ENCODE measurements at places on chromosomes 1 and 21.

- no peak overlapping the region for H3K27ac ChIP-seq
- H3K4me1 ChIP-seq, result no peaks in the 10 kb centered on the region
- H3K27me3 ChIP-seq, result no peaks in the 10 kb centered on the region
Observed at GRCh38 chr1:10299151-10299550, 88.8 kb downstream of the KIF1B start.

- H3K4me1 ChIP-seq, result peaks cover 17% of the 10 kb centered on the region
- no peaks in the 10 kb centered on the region for H3K27me3 ChIP-seq
- H3K36me3 ChIP-seq, result no peaks in the 10 kb centered on the region
- no peak overlapping the region for H3K27ac ChIP-seq
- H3K4me3 ChIP-seq, result no peak overlapping the region
- no peak for DNase-seq
Observed at GRCh38 chr21:38268864-38269575, 12.2 kb downstream of the KCNJ15 start.

DNA sequence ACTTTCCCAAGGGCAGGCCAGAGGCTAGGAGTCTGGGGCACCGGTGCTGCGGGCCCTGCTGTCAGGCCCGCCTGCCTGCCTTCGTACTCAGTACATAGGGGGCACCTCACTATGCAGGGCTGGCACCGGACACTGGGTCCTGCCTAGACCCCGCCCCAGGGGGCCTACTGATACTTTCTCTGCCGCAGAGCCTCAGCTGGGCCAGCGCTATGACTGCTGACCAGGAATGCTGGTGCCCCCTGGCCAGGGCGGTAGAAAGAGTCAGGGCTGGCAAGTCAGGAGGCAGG is 128.7 kb upstream of the VAMP3 start:
- no peak overlapping the region for H3K27ac ChIP-seq
- no peaks in the 10 kb centered on the region for H3K36me3 ChIP-seq
- H3K4me1 ChIP-seq, result no peaks in the 10 kb centered on the region
- H3K27me3 ChIP-seq, result no peaks in the 10 kb centered on the region

GRCh38 chr1:2459757-2460156 is 16.3 kb upstream of the PLCH2 start:
- no peak overlapping the region for H3K27ac ChIP-seq
- H3K4me1 ChIP-seq, result no peaks in the 10 kb centered on the region

GRCh38 chr1:186535388-186536133 is 74.6 kb upstream of the PDC start:
- H3K27me3 ChIP-seq, result no peaks in the 10 kb centered on the region
- no peak overlapping the region for H3K4me3 ChIP-seq
- no peak for DNase-seq
- no peaks in the 10 kb centered on the region for H3K4me1 ChIP-seq

DNA sequence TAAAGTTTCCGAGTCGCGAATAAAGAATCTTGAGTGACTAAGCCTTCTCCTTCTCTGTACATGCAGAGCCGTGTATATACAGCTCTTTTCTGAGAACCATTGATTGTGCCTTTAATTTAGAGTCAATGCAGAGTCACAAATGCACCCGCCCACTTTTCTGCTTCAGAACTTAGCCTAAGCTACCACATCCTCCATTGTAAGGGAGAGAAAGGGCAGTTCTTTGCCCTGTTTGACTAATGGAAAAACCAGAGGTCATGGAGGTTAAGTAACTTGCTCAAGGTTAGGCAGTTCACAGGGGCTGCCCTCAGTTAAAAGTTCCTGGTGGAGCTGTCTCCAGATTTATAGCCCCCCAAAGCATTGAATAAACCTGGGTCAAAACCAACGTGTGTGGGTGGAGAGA is 139.6 kb downstream of the TOMM20 start:
- no peaks in the 10 kb centered on the region for H3K36me3 ChIP-seq
- H3K27me3 ChIP-seq, result no peaks in the 10 kb centered on the region
- peak overlapping the region; percentile 99 for H3K27ac ChIP-seq
- no peak for DNase-seq
- H3K4me1 ChIP-seq, result peaks cover 36% of the 10 kb centered on the region

GRCh38 chr1:226033991-226034390 is 28.5 kb upstream of the H3-3A start:
- no peaks in the 10 kb centered on the region for H3K27me3 ChIP-seq
- H3K4me1 ChIP-seq, result no peaks in the 10 kb centered on the region
- no peaks in the 10 kb centered on the region for H3K36me3 ChIP-seq
- peak overlapping the region; percentile 66 for H3K27ac ChIP-seq
- H3K4me3 ChIP-seq, result no peak overlapping the region

DNA sequence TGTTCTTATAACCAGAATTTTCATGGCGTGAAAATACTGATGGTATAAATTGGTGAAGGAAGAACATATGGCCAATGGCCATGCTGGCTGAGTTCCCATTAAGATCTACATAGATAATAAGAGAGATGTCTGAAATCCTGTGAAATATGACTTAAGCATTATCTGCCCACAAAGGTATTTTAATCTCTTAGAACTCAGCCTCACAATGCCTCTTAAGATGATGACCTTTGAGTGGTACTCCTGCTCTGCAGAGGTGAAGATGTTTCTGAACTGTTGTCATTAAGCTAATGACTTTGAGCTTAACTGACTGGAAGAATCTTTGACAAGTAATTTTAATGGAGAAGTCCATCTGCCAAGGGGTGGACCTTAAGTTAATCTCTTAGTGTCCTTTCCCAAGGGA is 148.7 kb downstream of the ZNF326 start:
- H3K4me1 ChIP-seq, result no peaks in the 10 kb centered on the region
- no peak overlapping the region for H3K4me3 ChIP-seq
- H3K36me3 ChIP-seq, result no peaks in the 10 kb centered on the region
- no peak overlapping the region for H3K27ac ChIP-seq
- H3K27me3 ChIP-seq, result no peaks in the 10 kb centered on the region

- H3K36me3 ChIP-seq, result peaks cover 68% of the 10 kb centered on the region
- H3K27ac ChIP-seq, result no peak overlapping the region
- DNase-seq, result no peak
Observed at GRCh38 chr1:23751050-23751814, 8.0 kb downstream of the ELOA start.

DNA sequence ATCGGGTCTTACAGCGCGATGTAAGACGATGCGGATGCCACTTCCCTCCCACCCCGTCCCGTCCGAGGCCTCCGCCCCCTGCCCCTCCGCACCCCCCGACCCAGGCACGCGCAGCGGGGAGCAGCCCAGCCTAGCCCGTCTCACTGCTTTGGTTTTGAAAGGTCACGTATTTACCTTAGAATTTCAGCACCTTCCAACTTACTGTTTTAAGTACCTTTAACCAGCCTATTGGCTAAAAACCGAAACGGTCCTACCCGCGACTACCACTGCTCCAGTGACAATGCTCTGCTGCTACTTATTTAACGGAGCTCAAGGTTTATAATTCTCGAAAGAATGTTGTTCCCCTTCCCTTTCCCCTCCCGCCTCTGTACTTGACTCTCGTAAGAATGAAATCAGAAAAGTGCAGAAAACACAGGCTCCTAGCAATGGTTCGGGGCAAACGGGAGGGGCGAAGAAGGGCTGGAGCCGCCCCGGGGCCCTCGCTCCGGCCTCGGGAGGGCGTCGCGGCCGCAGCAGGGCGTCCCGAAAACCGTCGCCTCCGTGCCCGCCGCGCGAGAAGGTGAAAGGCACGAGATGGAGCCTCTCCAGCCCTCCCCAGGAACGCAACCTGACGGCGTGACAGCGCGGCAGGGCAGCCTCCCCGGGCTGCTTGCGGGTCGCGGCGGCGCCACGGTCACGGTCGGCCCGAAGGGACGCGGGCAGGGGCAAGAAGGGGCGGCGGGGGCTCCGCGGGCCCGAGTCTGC is 667 bp downstream of the TMEM50B start:
- no peaks in the 10 kb centered on the region for H3K27me3 ChIP-seq
- H3K4me3 ChIP-seq, result peak overlapping the region; percentile 81
- H3K27ac ChIP-seq, result peak overlapping the region; percentile 95

GRCh38 chr1:237851210-237851845 is 39.4 kb downstream of the ZP4 start:
- DNase-seq, result no peak
- H3K27me3 ChIP-seq, result no peaks in the 10 kb centered on the region
- H3K36me3 ChIP-seq, result no peaks in the 10 kb centered on the region
- no peak overlapping the region for H3K27ac ChIP-seq

DNA sequence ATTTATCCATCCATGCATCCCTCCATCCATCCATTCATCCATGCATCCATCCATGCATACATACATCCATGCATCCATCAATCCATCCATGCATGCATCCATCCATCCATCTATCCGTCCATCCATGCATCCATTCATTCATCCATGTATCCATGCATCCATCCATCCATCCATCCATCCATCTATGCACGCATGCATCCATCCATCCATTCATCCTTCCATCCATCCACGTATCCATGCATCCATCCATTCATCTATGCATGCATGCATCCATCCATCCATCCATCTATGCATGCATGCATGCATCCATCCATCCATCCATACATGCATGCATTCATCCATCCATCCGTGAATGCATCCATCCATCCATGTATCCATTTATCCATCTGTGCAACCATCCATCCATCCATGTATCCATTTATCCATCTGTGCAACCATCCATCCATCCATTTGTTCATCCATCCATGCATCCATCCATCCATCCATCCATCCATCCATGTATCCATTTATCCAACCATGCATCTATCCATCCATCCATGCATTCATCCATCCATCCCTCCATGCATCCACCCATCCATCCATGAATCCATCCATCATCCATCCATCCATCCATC is 30.3 kb upstream of the TINAGL1 start:
- no peak for DNase-seq
- peaks cover 11% of the 10 kb centered on the region for H3K4me1 ChIP-seq
- no peak overlapping the region for H3K4me3 ChIP-seq
- H3K27me3 ChIP-seq, result no peaks in the 10 kb centered on the region

- no peak overlapping the region for H3K27ac ChIP-seq
- H3K27me3 ChIP-seq, result no peaks in the 10 kb centered on the region
- peaks cover 35% of the 10 kb centered on the region for H3K36me3 ChIP-seq
- no peak overlapping the region for H3K4me3 ChIP-seq
- DNase-seq, result no peak
Observed at GRCh38 chr1:19336543-19336942, 24.4 kb downstream of the SLC66A1 start.

- H3K4me1 ChIP-seq, result no peaks in the 10 kb centered on the region
- H3K4me3 ChIP-seq, result no peak overlapping the region
- no peak for DNase-seq
- no peak overlapping the region for H3K27ac ChIP-seq
Observed at GRCh38 chr1:90357995-90358394, 359.1 kb downstream of the BARHL2 start.

DNA sequence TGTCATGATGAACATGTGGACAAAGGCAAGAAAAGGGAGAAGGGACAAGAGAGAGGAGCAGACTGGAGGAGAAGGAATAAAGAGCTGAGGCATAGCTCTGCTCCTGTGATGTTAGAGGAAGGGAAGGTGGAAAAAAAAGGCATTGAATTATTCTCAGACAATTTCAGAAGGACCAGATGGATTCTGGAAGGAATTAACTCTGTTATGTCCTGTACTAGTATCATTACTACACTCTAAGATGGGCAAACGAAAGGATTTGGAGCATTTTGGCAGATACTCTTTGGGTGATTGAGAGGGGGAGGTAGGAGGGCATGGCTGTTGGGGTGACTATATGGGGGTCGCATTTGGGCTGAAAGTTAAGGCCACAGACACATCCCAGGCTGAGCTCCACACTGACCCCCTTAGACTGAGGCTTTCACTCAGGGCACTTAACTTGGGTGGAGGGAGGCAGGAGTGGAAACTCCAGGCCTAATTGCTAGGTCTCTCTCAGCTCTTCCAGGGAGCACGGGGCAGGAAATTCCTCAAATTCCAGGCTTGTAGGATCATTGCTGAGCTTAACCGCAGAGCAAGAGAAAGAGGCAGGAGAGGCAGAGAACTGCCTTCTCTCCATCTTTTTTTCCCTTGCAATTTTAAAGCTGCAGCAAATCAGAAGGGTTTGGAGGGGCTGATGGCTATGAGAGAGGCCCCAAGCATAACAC is 25.9 kb downstream of the KIRREL1 start:
- no peaks in the 10 kb centered on the region for H3K27me3 ChIP-seq
- peak overlapping the region; percentile 92 for H3K27ac ChIP-seq
- H3K36me3 ChIP-seq, result no peaks in the 10 kb centered on the region
- peaks cover 54% of the 10 kb centered on the region for H3K4me1 ChIP-seq
- DNase-seq, result no peak

GRCh38 chr1:3727042-3727824 is 25.0 kb upstream of the CCDC27 start:
- H3K36me3 ChIP-seq, result no peaks in the 10 kb centered on the region
- no peak overlapping the region for H3K4me3 ChIP-seq
- DNase-seq, result no peak
- H3K27ac ChIP-seq, result no peak overlapping the region
- H3K4me1 ChIP-seq, result no peaks in the 10 kb centered on the region

DNA sequence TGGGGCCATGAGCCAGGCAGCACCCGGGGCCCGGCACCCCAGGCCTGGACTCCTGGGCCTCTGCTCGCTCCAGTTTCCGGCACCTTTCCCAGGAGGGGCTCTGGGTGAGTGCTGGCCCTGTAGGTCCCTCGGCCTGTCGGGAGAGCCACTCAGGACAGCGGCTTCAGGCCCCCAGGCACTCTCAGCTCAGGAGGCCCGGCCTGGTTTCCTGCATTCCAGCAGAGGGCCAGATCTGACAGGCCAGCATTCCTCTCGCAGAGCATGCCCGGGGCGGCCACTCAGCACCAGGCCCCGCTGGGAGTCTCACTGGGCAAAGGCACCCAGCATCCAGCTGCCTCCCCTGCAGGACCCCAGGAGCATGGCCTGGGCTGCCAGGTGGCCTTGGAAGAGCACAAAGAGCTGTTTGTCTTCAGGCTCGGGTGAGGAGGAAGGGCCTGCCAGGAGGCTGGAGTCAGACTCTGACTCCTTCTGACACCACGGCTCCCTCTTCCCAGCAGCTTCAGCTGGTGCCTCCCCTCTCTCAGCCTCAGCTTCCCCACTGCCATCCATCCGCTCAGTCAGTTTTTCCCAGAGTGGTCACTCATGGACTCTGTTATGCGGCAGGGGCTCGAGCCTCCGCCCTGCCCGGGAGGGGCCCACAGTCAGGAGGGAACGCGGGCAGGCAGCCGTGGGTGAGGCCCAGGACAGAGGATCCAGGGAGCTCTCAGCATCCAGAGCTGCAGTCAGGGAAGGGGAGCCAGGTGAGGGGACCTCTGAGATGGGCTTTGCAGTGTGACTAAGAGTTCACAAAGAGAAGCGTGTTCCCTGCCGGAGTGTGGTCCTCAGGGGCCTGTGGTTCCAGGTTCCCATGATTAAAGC is 51.7 kb downstream of the WNT9A start:
- H3K4me3 ChIP-seq, result no peak overlapping the region
- no peaks in the 10 kb centered on the region for H3K4me1 ChIP-seq
- DNase-seq, result peak; percentile 6

- H3K36me3 ChIP-seq, result no peaks in the 10 kb centered on the region
- peaks cover 3% of the 10 kb centered on the region for H3K4me1 ChIP-seq
- DNase-seq, result no peak
- no peak overlapping the region for H3K27ac ChIP-seq
- H3K4me3 ChIP-seq, result no peak overlapping the region
Observed at GRCh38 chr1:118999348-119000071, 11.4 kb upstream of the TBX15 start.

DNA sequence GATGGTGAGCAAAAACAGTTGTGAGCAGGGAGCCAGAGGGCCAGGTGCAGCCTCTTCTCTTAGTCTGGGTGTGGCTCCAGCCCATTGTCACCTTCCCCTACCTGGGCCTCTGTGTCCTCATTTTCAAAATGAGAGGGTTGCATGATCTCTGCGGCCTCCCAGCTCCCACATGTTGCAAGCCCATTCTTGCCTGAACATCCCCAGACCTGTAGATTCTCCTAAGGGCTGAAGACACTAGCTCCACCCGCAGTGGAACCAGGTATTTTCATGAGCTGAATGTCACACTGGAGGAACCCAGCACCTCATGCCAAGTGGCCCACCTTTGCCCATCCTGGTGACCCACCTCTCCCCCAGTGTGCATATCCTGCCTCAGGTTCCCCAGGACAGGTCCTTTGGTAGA is 12.3 kb downstream of the IKBKE start:
- H3K27me3 ChIP-seq, result no peaks in the 10 kb centered on the region
- H3K4me3 ChIP-seq, result no peak overlapping the region
- DNase-seq, result no peak
- H3K36me3 ChIP-seq, result no peaks in the 10 kb centered on the region

Data from ascending aorta (tissue), 2 donors.